ENCODE measurements at places on chromosomes 2 and 18. TPM values are rescaled to one million over a fixed set of nuclear protein-coding genes. Genes with fewer than 3 reads are reported as not detected.

- no peak for DNase-seq
These were observed 365.2 kb downstream of the CLIP4 start for GRCh38 chr2:29480426-29480825.

DNA sequence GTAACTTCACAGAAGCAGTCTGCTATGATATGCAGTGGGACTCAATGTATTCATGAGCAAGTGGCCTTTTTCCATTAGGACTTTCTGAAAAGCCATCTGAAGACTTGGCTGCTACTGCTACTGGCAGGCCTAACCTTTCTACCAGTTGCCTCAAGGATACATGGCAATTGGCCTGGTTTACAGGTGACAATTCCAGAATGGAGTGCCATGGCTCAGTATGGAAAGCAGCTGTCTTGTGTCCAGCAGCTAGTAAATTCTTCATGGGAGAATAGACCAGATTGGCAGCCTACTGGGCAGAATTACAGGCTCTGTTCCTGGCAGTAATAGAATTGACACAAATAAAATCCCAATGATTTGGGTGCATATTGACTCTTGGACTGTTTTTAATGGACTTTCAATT is 12.6 kb upstream of the TMX3 start:
- no peak for DNase-seq

- DNase-seq, result no peak
These were observed 43.6 kb upstream of the OTOS start for GRCh38 chr2:240183875-240184590.

- DNase-seq, result no peak
These were observed 120.1 kb downstream of the HAUS1 start for GRCh38 chr18:46224181-46224775.

DNAH6 gene
- total RNA-seq, result 3.8 TPM

TUBA4B gene
- not detected for total RNA-seq

GRCh38 chr18:39749154-39749553 is 2183.6 kb upstream of the CELF4 start:
- no peak for DNase-seq
